T-cell (primary cell): ENCODE measurements at places on chromosomes 7 and 10.

- DNase-seq: no peak
Measured at GRCh38 chr10:116470071-116470470, 42.4 kb downstream of the PNLIPRP3 start.

- no peak for DNase-seq
Measured at GRCh38 chr7:35754741-35755140, 46.1 kb upstream of the SEPTIN7 start.

- no peak for DNase-seq
Measured at GRCh38 chr7:116772926-116773749, 89.2 kb upstream of the CAPZA2 start.

DNA sequence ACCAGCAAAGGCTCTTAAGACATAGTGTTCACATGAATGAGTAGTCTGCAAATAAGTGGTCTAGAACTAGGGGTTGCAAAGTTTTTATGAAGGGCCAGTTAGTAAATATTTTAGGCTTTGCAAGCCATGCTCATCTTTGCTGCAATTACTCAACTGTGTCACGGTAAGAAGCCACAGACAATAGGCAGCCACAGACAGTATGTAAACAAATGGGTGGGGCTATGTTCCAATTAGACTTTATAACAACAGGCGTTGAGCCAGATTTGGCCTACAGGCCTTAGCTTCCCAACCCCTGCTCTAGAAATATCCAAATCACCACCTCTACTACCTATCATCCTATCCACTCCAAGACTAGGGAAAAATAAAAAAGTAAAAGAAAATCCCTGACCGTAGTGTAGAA lies 9.2 kb downstream of the IKZF5 start:
- DNase-seq: no peak

DNA sequence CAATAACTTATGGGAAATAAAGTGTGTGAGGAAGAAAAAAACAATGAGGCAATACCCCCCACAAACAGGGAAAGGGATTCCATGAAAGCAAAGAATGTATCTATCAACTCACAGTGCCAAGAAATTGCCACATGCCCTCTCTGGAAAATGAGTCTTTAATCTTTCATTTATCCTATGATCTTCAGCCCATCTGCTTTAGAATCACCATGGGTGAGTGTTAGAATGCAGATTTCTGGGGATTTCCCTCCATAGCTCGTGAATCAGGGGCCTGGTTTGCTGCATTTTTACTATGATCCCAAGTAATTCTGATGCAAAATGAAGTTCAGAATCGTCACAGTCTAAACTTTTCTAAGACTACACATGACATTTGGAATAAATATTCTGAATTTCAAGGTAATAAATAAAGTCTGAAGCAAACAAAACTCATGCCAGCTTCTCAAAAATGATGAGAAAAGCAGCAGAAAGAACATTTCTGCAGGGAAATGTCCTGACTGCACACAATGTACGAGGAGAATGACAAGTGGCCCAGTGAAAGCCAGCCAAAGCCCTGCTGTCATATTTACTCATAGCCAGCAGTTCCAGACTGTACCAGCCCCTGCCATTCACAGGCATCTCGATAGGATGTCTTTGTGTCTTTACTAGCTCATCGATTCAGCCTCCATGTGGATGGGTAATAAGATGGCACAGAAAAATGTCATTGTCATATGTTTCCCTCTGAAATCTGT lies 167.1 kb downstream of the ELMO1 start:
- no peak for DNase-seq

- no peak for DNase-seq
Measured at GRCh38 chr10:30842185-30842584, 189.5 kb downstream of the ZNF438 start.

GRCh38 chr7:462173-463103 lies 57.2 kb downstream of the PDGFA start:
- no peak for DNase-seq

DNA sequence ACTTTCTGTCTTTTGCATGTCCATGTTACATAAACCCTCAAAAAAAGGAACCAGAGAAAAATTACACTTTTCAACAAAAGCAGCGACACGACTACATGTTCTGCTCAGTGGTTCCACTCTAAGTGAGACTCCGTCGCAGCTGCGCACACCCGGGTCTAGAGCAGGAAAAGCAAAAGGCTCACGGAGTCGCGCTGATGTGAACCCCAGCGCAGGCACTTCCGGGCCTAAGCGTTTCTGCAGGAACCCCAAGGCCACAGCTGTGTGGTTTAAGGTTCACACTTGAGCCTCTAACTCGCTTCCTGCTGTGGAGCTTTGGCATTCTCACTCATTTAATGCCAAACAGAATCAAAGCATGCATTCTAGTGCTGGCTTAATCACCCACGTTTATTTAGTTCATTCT lies 240.3 kb downstream of the DNAJB6 start:
- DNase-seq: no peak

GRCh38 chr7:107034553-107034952 lies 10.0 kb upstream of the PRKAR2B start:
- DNase-seq: no peak

DNA sequence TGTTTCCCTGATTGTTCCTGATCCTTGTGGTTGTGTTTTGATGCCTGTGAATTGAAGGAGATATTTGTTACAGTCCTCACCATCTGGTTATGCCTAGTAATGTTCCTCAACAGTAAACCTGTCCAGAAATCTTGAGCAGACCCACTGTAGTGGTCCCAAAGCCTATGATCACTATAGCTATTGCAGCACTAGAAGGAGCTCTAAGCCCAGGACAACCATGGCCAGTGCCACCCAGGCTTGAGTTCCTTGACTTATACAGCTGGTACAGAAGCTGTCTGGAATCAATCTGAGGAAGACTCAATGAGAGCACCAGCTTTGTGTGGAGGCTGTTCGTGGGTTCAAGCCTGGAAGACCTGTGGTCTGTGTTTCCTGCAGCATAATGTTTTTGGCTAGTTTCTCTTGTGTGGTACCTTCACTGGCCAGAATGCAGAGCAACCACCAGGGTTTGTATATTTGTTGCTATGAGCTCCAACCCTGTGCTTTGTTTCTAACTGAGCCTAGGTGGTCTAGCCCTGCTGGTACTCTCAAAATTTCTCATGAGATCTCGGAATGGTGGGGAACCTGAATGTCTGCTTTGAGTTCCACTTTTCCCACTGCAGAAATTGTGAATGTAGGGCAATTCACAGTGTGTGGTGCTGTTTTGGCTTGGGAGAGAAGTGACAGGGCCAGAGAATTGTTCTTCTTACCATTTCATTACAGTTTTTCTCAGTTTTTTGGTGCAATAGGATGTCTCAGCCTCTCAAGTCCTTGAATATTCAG lies 355.2 kb downstream of the SUGCT start:
- no peak for DNase-seq

- DNase-seq: no peak
Measured at GRCh38 chr10:99908512-99908911, 101.2 kb downstream of the DNMBP start.

- no peak for DNase-seq
Measured at GRCh38 chr7:3922175-3922635, 621.2 kb downstream of the SDK1 start.

DNA sequence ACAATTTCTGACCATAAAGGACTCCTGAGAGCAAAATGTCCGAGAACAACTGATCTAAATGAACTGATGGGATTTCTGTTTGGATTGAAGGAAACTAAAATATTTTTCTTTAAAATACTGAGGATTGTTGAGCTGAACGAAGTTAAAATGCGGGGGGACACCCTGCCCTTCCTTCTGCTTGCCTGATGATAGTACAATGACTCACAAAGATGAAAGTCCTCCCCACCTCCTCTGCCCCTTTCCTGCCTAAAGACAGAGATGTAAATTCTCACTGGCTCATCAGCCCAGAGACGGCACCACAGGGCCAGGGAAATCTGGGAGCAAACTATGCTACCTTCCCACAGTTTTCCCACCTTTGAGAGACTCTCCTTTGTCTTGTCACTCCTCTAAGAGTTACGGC lies 180.6 kb downstream of the PHTF2 start:
- DNase-seq: no peak

DNA sequence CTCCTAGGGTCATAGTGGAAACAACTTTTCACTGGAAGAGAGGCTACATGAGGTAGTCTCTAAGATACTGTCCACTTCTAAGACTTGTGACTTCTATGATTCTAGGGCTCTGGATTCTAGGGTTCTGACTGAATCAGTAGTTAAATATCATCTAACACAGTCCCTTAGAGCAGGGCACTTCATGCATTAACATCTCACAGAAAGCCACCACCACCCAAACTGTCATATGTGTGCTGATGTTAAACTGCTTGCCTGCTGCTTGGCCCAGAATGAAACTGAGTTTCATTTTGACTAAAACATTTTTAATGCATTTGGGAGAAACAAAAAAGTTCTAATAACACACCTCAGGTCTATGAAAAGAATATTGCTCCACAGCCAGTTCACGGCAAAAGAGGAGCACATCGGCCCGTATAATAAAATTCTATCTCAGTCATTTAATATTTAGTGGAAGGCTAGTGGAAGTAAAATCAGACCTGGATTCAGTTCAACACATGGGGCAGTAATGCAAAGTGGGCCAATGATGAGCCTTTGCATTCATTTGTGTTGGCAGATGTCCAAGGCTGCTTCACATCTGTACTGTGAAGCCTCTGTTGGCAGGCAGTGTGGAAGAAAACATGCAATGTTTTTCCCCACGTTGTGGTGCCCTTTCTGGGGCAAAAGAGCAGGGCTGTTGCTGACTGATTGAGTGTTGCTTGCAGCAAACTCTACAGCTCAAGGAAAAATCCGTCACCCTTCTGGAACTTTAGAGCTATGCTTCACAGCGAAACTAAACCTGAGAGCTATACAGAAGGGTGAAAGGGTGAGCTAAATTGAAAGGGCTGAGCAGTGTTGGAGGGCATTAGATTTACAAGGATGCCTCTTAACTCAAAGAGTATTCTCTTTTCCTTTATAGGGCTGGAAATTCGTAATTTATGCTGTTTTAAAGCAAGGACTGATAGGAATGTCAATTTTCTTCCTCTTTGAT lies 33.5 kb upstream of the AUTS2 start:
- DNase-seq: no peak

DNA sequence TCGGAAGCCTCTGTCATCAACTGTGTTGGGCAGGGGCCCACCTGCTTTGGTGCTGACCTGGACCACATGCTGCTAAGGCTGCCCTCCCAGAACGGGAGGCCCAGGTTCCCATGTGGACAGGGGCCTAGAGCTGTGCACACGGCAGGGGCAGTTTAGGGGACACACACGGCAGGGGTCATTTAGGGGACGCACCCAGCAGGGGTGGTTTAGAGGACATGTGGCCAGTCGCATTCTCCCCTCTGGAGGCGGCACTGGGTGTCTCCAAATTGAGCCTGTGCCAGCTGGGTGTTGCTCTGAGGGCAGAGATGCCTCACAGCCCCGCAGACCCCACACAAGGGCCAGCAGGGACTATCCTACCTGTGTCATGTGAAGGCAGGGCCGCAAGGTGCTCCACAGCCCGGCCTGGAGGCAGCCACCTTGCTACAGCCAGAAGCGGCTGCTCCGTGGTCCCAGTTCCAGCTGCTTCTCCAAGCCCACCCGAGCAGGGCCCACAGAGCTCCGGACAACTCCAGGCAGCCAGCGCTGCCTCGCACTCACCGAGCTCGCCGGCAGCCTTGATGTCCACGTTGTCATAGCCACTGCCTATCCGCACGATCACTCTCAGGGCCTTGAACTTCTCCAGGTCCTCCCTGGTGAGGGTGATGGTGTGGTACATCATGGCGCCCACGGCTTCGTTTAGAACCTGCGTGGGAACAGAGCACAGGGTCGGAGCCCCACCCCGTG lies 60.7 kb downstream of the ZRANB1 start:
- no peak for DNase-seq

DNA sequence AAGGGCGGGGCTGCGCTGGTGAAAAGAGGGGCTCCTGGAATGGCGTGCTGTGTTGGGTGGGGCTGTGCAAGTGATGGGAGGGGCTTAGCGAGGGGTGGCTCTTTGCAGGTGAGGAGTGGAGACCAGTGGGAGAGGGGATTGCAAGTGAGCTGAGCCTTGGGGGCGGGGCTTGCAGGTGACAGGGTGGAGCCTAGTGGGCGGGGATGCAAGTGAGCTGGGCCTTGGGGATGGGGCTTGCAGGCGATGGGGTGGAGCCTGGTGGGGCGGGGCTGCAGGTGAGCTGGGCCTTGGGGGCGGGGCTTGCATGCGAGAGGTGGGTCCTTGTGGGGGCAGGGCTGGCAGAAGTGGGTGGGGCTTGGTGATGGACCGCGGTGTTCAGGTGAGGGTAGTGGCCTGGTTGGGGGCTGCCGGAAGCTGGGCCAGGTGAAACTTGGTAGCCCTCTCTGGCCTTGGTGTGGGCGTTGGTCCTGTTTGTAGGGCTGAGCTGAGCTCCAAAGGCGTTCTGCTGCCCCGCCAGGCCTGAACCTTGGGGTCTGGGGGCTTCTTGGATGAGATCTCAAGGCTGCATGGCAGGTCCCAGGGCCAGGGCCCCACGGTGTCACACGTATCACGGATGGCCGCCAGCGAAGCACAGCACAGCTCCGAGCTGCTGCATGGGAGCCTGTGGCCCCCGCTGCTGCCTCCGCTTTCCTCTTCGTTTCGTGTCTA lies 743 bp upstream of the PITRM1 start:
- DNase-seq: no peak

DNA sequence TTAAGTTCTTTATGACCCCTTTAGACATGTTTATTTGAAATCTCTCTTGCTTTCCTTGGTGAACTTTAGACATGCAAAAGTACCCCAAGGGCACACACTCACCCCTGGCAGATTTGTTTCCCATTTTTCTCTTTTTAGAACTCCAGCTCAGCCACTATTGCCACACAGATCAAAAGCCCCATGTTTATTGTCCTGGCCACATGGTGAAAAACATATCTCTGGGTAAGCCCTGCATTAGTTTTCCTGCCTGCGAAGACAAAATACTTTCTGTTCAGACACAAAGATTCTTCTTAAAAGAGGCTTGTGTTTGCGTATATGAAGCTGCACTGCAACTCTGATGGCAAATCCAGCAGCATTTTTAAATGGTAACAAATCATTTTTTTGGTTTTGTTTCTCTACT lies 200.0 kb downstream of the POLR1F start:
- DNase-seq: no peak

DNA sequence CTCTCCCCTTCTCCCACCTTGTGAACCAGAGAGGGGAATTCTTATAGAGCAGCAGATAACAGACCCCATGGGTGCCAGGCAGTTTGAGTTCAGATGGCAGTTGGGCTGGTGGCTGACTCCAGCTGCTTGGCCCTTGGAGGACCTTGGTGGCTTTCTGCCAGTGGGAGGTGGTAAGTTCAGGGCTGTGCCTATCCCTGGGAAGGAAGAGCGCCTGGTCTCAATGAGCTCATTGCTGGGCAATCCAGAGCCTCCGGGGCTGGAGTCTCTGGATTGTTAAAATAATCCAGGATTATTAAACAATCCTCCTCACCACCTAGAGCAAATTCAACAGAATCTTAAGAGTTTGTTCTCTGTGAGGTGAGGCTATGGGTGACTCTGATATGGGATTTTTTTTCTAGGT lies 105.2 kb downstream of the FANK1 start:
- DNase-seq: no peak

DNA sequence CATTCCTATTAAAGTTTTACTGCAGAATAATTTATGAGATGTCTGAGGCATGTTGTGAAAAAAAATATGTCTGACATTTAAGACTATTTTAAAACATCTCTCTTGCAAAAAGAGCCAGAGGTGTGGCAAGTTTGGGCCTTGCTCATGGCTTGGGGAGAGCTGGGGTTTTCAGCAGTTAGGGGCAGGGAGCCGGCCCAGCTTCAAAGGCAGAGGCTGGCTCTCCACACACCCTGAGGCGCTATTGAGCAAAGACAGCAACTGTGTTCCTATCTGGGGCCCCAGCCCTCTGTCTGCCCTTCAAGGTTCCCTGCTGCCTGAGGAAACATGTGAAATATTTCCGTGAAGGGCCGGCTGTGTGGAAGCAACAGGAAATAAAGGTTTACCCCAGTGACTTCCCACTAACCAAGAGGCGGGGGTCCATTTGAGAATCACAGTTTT lies 94.0 kb downstream of the SORBS1 start:
- DNase-seq: no peak

- DNase-seq: no peak
Measured at GRCh38 chr7:157944734-157945291, 608.0 kb downstream of the DNAJB6 start.
